ENCODE measurements at places on chromosomes 6 and 20. TPM values are rescaled to one million over a fixed set of nuclear protein-coding genes. Genes with fewer than 3 reads are reported as not detected.

Gene HSPA1L
- polyA plus RNA-seq: 2.9 TPM

DNA sequence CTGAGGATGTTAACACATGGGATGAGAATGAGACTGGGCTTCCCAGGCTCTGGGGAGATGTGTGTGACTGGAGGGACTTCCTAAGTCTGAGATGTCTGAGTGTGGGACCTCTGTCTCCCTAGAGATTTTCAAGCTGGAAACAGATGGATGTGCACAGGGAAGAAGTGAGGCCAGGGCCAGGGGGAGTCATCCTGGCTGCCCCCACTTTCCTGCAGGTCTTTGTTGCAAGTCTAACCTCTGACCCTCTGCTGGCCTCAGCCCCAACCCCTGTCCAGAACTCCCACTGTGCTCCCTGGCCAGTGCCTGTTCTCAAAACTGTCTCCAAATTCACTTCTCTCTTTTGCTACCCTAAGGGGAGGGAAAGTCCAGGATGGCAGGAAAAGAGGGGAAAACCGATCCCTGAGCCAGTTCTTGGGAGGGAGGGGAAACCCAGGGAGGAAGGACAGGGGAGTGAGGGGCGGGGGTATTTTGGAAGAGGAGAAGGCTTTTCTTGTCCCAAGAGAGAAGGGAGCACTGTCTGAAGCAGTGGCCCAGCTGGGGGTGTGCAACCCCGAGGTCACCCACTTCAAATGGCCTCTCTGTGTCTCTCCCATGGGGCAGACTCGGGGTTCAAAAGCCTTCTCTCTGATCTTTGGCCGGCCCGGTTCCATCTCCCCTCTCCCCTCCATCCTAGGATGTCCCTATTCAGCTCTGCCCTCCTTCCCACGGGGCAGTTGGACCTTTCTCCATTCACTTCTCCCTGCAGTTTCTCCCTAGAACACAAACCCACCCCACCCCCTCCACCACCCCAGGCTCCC is 3.1 kb downstream of the PPP1R18 start:
- no peak for DNase-seq

Gene MYLK2
- polyA plus RNA-seq: not detected

DNA sequence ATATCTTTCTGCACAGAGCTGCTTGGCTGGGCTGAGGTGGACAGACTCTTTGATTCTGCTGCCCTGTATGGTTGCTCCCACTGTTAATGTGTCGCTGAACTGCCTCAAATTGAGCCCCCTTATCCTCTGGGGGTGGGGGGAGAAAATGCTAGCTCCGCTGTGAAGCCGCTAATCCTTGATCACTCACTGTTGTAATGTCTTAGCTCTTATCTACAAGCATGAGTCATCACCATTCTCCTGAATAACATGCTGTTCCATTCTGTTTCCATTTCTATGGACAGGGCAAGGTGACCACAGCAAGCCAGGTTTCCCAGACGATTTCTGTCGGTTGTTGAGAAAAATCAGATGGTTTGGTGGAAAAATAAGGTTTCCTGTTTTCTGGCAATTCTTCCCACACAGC is 218.4 kb upstream of the GGTLC1 start:
- DNase-seq: no peak

- no peak for DNase-seq
These were observed 27.7 kb downstream of the HAO1 start for GRCh38 chr20:7912551-7912950.

- no peak for DNase-seq
These were observed 327.3 kb downstream of the FRK start for GRCh38 chr6:115733426-115733825.

Gene EMILIN3
- polyA plus RNA-seq: 2.1 TPM

- no peak for DNase-seq
These were observed 2.2 kb downstream of the FBXO5 start for GRCh38 chr6:152980656-152981055.
